ENCODE measurements at places on chromosomes 1 and 21.

DNA sequence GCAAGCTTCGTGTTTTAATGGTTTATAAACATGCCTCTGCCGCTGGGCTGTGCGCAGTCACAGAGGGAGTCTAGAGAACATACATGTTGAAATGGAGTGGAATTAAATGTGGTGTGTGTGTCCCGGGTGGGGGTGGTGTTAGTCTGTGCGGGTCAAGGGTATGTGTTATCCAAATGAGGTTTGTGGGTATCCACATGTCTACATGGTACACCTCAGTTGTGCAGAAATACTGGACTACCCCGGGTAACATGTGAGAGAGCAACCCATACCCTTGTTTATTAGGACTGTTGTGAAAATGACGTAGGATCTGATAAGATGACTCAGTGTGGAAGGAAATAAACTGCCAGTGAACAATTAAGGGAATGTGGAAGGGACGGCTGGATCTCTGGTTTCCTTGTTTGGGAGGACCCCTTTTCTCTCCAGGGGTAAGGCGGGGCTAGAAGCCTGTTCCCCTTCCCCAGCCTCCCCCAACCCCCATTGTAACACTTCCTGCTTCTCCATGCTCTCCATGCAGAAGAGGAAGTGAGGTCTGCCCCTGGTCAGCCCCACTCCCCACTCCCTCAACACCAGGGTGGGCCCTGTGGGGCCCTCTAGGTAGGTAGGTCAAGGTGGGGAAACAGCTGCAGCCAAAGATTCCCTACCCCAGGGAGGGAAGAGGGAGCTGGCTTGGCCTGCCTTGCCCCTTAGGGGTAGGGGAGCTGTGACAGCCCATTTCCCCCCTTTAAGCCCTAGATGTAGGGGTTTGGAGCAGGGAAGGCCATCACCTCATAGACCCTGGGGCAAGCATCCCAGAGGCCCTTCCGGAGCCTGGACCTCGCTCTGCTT lies 690 bp downstream of the EPS8L3 start:
- DNase-seq, result peak; percentile 73

DNA sequence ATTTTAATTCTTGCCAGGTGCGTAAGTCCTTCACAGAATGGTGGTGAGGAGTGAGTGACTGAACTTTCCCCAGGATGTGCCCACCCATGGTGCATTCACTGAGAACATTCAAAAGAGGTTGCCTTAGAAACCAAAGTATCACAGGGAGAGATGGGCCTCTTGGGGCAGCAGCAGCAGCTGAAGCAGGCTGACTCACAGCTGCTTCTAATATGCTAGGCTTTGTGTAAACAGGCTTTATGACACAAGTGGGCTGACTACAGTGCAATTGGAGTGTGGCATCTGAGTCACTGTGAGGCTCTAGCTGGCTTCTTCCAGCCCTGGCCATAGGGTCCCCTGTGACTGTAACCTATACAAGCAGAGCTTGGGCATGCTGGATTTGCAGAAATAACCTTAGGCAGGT lies 12.6 kb downstream of the PIGP start:
- peak; percentile 91 for DNase-seq

DNA sequence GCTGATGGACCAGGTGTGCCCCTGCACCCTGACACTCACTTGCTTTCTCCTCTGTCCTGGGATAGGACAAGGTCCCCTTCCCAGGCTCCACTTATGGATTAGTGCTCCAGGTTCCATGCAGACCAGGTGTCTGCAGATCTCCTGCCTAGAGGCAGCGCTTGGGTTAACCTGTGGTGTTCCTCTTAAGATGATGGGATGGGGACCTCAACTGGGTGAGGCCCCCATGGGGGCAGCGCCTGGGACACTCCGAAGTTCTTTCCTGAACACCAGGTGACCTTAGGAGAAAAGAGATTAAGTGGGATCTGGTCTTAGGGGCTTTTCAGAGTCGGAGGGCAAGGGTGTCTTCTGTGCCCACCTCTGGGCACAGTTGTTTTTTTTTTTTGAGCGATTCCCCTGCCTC lies 21.2 kb downstream of the TNNT2 start:
- DNase-seq, result no peak

DNA sequence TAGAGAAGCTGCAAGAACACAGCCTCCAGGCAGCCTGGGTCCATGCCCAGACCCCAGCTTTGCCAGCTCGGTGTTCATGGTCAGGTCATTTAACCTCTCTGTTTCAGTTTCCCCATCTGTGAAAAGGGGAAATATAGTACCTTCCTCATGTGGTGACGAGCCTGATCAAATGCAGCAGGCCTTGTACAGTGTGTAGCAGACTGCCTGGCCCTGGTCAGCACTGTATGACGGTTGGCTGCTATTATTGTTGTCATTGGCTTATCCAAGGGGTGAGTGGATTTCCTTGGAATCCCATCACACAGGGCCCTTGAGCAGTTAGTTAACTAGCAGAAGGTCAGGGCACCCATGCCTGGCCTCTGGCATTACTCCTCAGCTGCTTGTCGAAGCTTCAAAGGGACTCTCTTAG lies 6.6 kb upstream of the TMEM51 start:
- no peak for DNase-seq

DNA sequence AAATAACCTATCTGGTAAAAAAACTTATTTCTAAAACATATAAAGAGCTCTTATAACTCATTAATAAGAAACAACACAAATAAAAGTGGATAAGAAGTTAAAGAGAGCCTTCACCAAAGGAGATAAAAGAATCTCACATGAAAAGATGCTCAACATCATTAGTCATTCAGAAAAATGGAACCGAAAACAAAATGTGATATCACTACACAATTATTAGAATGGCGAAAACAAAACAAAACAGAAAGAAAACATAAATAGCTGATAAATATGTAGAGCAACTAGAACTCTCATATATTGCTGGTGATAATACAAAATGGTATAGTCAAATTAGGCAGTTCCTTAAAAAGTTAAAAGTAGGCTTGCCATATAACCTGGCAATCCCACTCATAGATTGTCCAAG lies 1109.3 kb downstream of the PLA2G4A start:
- no peak for DNase-seq

- no peak for DNase-seq
Measured at GRCh38 chr1:33429332-33429731, 1.6 kb downstream of the PHC2 start.

DNA sequence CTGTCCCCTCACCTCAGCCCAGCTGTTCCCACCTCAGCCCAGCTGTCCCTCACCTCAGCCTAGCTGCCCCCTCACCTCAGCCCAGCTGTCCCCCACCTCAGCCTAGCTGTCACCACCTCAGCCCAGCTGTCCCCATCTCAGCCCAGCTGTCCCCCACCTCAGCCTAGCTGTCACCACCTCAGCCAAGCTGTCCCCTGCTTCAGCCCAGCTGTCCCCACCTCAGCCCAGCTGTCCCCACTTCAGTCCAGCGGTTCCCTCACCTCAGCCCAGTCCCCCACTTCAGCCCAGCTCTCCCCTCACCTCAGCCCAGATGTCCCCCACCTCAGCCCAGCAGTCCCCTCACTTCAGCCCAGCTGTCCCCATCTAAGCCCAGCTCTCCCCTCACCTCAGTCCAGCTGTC lies 88.4 kb upstream of the CSF3R start:
- DNase-seq, result no peak

- DNase-seq, result no peak
Measured at GRCh38 chr1:86409416-86410021, 13.4 kb upstream of the ODF2L start.

- DNase-seq, result peak; percentile 20
Measured at GRCh38 chr1:186082235-186082937, 292.7 kb downstream of the TPR start.

DNA sequence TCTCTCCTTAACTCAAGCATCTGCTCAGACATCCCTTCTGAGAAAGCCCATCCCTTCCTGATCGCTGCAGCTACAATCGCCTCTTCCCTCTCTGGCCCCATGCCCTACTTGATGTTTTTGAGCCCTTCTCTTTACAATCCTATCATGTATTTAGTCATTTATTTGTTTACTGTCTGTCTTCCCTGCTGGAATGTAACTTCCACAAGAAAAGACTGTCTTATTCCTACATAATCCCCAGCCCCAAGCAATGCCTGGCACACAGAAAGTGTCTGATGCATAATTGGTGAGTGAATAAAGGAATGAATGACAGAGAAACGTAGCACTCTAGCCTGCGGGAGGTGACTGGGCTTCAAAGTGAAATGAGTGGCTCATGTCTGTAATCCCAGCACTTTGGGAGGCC lies 25.4 kb downstream of the ECE1 start:
- DNase-seq, result peak; percentile 23

DNA sequence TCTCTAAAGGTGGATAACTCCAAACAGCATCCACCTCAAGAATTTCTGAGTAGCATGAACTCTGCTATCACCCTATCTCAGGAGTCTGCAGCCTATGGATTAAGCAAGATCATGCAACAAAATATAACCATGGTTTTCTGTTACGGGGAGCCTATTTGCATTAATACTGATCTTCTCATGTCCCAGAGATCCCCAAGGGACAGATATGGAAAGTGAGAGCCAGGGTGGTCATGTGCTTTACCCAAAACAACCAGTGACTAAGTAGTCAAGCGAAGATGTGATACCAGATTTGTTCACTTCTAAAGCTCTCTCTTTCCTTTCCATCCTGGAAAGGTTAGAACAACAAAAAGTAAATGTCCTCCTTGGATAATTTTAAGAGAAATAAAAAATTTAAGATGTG lies 125.1 kb downstream of the PRRX1 start:
- DNase-seq, result no peak

DNA sequence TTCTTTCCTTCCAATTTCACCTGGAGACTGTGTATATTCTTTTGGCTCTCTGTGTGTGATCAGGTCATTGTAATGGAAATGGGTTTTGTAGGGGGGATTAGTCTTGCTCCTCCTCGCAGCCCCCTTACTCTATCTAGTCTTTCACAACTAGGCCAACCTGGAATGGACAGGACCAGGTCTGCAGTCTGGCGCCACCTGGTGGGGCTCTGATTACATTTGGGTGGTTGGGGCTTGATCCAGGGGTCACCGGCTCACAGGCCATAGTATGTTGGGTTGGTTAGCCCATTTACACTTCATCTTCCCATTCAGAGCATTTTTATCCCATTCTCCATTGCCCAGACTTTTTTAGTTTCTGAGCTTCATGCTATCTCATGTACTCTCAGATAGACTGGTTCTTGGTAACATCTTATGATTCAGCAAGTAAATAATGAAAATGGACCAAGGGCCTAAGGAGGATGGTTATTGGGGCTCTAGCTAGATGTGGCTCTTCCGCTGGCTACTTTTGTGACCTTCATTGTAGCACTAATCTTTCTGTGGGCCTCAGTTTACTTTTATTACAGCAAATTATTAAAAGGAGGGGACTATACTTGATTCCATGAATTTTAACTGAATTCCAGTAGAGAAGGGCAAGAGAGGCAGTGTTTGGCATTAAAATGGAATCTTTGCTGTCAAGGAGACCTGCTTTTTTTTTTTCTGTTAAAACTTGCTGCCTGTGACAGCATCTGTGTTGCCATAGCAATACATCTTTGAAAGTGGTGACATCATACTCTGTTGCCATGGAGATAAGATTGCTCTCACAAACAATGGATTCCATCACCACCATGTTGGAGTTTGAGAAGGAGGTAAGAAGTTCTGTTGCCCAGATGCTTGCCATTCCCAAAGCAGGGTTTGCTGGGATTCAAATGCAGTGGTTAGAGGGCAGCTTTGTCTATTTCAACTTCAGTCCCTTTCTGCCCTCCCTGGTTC lies 150.1 kb downstream of the PLXNA2 start:
- peak; percentile 51 for DNase-seq

- no peak for DNase-seq
Measured at GRCh38 chr1:2226525-2227345, 1.4 kb upstream of the SKI start.

- DNase-seq, result no peak
Measured at GRCh38 chr1:192595299-192595698, 19.7 kb downstream of the RGS1 start.

Measured in EL (cell line).